Omental fat pad (tissue), 4 donors: ENCODE measurements at places on chromosomes 6 and 20.

DNA sequence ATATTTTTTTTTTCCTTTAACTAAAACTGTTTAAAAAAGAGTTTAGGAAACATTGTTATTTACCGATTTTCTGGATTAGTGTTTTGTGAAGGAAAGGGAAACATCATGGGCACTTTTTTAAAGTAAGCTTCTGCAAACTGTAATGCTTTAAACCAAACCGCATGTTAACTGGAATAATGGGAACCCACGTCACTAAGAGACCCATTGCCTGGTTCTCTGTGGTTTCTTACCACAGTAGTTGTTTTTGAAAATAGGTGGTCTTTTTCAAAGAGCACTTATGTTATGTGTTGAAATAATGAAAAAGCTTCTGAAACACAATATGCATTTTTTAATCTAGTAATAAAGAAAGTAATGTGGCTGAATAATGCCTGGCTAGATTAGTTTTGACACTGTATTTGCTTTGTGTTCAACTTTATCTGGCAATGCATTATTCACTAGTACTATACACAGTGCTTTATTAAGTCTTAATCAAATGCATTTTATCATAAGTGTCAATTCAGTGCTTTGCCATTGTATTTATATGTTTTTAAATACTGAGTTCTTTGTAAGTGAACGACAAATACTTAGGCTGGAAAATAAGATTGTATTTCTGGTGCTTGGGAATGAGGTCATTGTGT lies 754.1 kb upstream of the FLRT3 start:
- DNase-seq: no peak

DNA sequence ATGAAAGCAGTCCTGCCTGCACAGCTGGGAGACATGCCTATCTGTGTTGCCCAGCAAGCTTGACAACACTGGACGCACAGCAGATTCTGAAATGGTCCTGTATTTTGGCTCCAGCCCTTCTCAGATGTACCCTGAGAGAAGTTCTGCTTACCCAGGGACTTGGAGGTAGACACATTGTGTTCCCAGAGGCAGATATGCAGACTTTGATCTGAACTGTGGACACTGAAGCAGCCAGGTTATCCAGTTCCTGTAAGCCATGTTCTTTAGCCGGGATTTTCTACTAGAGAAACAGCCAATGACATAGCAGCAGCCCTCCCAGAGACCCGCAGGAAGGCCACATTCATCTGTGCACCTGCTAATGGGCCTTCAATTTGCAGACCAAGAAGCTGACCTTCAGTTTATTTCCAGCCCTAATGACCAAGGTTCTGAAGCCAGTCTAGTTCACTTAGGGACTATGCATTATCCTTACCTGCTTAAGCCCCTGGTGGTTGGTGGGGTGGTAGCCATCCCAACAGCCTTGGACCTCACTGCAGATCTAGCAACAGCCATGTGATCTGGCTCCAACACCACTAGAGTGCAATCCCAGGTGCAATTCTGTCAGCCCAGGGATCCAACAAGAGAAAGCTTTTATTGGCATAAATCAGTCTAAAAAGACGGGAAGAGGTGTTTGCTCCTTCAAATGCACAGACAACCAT lies 134.2 kb downstream of the MEI4 start:
- no peak for DNase-seq

DNA sequence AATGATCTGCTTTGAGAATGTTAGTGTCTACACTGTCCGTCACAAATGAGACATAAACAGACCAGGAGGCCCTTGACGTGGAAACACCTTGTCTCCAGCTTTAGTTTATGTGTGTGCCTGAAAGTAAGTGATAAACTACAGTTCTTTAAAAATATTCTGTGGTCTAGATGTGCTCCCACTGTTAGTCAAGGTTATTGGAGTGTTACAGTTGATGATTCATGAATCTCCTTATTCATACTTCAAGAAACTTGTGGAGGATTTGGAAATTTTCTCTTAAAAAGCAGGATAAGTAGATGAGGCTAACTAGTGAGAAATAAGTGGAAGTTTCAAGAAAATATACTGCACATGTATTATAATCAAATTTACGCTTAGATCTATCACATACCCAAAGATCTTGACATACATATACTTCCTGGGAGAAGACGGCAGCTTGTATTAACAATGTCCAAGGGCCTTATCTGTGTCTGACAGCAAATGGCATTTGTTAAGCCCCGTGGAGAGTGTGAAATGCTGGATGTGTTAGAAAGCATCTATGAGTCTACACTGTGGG lies 90.5 kb upstream of the MBOAT1 start:
- DNase-seq: no peak

DNA sequence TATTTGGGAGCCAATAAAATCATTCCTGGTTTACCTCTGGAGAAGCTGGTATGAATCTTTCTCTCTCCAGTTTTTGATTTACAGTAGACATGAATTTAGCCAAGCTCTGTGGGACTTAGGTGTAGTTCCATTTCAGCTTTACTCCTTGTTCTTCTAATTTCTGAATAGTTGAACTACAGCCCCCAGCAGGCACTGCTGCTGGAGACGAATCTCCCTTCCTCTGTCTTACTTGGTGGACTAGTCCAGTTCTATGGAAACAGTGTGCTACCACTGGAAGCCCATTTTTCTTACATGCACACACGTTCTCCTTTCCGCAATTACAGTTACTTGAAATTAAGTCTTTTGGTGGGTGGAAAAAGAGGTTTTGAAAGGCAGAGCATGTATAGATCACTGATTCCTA lies 42.3 kb downstream of the RALGAPB start:
- DNase-seq: no peak

- DNase-seq: no peak
Observed at GRCh38 chr20:709991-710779, 34.6 kb upstream of the SCRT2 start.

GRCh38 chr20:58723628-58723984 lies 31.0 kb downstream of the NPEPL1 start:
- no peak for DNase-seq

- DNase-seq: no peak
Observed at GRCh38 chr6:45714006-45714730, 301.5 kb downstream of the CLIC5 start.

DNA sequence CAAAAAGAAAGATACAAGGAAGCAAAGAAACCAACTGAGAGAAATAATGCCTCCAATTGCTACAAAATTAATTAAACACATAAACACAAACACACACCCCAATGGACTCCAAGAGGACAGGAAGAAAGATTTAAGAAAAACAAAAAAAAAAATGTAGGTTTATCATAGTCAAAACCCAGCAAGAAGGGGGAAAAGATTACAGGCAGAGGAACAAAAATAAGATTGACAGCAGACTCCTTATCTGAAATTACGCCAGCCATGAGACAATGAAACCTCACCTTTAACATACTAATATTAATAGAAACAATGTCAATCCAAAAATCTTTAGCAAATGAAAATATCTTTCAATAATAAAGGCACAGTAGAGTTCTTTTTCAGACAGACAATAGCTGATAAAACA lies 155.8 kb downstream of the RNGTT start:
- no peak for DNase-seq

GRCh38 chr6:3965071-3965718 lies 113.7 kb downstream of the FAM217A start:
- no peak for DNase-seq

- DNase-seq: no peak
Observed at GRCh38 chr20:44022464-44022863, 107.8 kb downstream of the TOX2 start.

- no peak for DNase-seq
Observed at GRCh38 chr6:97055743-97056142, 131.2 kb downstream of the KLHL32 start.

DNA sequence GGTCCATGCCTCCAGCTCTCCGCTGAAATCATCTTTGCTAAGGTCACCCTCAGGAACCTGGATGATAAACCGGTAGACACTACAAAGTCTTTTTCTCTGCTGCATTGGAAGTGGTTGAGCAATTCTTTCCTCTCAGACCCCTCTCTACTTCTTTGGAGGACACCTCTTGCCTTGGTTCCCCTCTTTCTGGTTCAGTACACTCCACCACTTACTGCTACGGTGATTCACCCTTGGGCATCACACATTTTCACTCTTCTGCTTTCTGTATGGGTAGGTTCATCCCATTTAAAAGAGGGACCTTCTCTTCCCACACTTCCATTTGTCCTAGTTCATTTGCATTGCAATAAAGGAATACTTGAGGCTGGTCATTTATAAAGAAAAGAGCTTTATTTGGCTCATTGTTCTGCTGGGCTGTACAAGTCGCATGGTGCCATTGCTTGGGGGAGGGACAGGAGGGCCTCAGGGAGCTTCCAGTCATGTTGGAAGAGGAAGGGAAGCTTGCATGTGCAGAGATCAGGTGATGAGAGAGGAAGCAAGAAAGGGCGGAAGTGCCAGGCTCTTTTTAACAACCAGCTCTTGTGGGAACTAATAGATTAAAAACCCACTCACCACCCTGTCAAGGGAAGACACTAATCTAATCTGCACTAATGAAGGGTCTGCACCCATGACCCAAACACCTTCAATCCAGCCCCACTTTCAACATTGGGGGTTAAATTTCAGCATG lies 149.7 kb upstream of the TMEM170B start:
- DNase-seq: no peak

GRCh38 chr20:35007413-35007812 lies 51.7 kb downstream of the MYH7B start:
- no peak for DNase-seq

DNA sequence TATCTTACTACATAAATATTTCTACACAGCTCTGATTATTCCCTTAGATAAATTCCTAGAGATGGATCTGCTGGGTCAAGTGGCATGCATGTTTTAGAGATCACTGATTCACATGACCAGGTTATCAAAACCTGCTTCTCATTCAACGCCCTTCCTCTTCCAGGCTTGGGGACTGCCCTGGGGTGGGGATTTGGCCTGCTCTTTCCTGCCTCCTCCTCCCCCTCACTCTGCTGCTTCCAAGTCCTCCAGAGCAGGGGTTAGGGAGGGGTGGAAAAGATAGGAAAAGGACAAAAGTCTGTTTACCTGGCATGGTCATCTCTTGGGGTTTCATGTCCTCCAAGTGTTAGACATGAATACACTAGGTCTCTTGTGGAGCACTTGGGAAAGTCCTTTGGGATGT lies 105.6 kb upstream of the GPR6 start:
- no peak for DNase-seq

DNA sequence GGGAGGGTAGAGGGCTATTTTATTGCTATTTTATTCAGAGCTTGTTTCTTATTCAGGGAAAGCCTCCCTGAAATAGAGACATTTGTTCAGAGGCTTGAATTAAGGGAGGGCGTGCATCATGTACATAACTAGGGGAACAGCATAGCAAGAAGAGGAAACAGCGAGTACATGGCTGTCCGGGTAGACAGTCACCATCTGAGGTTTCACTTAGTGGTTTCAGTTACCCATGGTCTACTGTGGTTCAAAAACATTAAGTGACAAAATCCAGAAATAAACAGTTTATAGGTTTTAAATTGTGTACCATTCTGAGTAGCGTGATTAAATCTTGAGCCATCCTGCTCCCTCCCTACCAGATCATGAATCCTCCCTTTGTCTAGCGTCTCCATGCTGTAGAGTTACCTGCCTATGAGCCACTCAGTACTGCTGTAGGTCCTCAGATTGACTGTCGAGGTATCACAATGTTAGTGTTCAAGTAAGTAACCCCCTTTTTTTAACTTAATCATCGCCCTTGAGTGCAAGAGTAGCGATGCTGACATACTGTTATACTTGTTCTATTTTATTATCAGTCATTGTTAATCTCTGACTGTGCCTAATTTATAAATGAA lies 791.5 kb downstream of the TFAP2A start:
- DNase-seq: no peak

DNA sequence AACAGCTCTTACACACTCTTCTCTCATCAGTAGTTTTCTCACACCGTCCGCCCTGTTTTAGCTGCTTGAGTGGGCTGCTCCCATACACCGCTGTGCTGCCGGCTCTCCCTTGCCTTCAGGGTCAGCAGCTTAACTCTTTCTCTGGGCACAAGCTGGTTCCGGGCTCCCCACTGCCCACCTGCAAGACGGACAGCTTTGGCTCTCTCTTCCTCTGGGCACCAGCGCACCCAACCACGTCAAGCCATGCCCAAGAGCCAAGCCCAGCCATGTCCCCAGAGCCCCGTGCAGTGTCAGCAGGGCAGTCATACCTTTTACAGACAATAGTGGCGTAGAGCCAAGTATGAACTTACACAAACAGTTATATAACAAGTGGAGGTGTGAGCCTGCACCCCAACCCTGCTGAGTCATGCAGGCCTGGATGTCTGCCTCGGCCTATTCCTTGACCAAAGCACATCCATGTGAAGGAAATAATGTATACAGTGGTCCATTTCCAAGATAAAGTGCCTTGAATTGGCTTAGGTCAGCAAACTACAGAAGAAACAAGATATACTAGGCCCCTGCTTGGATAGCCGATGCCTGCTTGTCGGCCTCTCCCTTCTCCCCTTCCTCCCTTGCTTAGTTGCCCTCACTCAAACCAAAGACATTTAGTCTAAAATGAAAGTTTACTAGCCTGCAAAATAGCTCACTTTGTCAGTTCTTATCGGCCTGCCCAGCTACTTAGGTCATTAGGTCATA lies 89.3 kb downstream of the JPH2 start:
- no peak for DNase-seq

- DNase-seq: no peak
Observed at GRCh38 chr20:50296450-50297375, 106.1 kb downstream of the CEBPB start.

DNA sequence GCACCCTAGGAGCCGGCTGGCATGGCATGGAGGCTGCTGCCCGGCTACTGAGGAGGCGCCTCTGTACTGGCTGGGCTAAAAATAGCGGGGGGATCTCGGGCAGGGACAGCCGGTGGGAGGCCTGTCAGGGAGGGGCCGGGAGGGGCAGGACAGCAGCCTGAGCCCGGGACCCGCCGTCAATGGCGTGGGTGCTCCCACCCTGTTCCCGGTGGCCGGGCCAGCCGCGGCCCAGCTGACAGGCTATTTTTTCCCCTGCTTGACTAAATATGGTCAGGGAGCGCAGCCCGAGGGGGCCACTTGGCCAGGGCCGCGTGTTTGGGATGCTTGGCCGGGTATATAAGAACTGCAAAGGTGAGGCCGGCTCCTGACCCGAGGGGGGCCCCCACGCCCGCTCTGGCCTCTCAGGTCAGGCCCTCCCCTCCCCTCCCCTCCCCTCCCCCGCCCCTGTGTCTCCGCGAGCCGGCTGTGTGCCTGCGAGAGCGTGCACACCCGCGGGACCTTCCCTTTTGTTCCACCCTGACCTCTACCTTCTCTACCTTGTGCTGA lies 74.4 kb upstream of the GATA5 start:
- DNase-seq: no peak

- DNase-seq: no peak
Observed at GRCh38 chr6:13278991-13279390, 49.3 kb downstream of the TBC1D7 start.

DNA sequence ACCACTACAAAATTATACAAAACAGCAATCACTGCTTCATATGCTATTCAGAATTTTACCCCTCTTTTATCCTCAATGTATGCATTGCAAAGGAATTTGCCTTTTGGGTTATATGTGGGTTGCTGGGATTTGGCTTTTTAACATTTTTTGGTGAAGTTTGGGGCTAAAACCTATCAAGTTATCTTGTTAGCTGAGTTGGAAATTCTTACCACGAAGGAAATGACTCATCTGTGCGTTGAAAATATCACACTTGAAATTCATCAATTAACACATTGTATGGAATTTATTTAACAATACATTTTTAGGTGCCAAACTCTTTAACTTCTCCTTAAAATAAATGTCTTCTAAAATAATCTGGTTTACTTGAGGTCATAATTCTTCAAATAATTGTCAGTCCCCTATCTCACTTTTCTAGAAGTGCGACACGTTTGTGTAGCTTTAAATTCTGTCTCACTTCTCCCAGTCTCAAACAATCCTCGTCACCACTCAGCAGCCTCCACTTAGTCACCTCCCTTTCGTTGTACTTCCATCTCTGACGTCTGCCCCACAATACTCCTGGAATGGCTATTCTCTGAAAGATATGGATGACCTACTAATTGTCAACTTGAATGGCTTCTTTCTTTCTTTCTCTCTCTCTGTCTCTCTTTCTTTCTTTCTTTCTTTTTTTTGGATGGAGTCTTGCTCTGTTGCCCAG lies 88.5 kb downstream of the PHACTR1 start:
- DNase-seq: no peak
